ENCODE measurements at places on chromosomes 6 and 20. TPM values are rescaled to one million over a fixed set of nuclear protein-coding genes. Genes with fewer than 3 reads are reported as not detected.

- no peak for DNase-seq
Observed at GRCh38 chr6:28900577-28901256, 23.1 kb downstream of the TRIM27 start.

DNA sequence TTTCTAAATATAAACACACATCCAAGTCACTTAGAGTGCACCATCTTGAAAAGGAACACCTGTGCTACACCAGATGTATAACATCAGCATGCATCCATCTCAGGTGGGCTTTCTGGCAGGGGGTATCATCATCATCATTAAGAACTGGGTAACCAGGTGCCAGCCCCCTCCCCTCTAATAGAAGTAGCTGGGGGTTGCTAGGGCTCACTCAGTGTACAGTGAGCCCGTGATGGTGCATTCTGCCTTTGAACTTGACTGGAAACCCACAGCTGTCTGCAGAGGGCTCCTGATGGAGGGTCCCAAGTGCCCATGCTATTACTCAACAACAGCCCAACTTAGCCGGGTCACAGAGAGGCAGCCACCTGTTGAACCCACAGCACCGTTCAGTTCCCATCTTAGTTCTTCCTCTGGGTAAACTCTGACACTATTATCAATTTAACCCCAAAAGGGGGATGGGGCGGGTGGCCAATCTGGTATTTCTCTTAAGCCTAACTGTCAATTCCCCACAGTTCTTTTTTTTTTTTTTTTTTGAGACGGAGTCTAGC is 32.7 kb upstream of the CCND3 start:
- DNase-seq, result no peak

DNA sequence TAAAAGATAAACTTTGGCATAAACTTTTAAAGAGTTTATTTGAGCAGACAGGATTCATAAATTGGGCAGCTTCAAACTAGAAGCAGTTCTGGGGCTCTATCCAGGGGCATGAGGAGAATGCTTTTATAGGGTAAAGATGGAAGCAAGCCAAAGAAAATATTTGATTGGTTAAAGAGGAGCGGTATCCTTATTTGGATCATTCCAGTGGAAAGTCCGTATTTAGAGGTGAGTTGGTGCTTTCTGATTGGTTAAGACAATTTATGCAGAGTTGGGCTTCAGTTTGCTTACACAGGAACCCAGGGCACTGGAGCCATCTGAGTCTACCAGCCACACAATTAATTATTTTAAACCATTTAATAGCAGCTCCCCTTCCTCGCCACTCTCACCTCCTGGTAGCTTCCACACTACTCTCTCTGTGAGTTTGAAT is 37.9 kb upstream of the RNF217 start:
- no peak for DNase-seq

DNA sequence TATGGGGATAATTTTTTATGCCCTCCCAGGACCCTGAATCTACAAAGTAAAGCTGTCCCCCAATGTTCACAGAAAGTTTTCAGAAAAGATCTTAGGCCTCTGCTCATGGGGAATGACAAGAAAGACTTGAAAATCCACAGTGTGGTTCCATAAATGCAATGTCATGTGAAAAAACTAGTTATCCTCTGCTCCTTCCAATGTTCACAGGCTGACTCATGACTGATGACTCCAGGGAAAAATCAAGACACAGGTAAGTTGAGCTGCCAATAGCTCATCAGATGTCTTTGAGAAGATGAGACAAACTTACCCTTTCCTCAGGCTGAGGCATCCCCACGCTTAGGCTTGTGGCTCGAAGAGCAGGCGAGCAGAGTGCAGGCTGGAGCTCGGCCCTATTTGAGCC is 14.8 kb upstream of the BCLAF1 start:
- no peak for DNase-seq

DNA sequence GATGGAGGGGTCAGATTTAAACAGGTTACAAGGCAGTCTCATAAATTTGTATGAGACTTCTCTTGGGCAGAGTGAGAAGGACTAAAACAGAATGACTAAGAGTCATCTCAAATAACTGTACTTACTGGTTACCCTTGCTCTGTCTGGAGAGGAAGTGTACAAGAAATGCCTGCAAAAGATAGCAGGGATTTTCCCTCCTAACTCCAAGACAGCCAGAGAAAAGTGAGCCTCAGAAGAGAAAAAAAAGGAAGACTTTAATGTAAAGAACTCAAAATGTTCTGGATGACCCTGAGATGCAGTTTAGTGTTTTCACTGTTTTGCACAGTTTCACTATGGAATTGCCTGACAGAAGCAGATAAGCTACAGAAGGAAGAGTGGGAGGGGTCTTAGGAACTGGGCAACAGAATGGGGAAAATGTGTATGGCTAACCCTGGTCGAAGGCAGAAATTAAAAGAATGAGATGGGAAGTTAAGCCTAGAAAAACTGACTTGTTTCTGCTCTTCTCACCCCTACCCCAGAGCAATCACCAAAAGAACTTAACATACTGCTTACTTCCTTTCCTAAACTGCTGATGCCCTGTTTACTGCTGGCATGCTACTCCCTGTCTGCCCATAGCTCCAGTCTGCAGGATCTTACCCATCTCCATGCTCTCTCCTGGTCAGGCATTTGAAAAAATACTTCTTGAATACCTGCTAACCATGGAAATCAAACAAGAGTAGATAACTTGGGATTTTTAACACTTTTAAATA is 98.1 kb upstream of the MARCKS start:
- no peak for DNase-seq

GRCh38 chr6:15499125-15499524 is 163.7 kb downstream of the DTNBP1 start:
- no peak for DNase-seq

- peak; percentile 64 for DNase-seq
Observed at GRCh38 chr6:139240161-139241010, 51.4 kb downstream of the TXLNB start.

- DNase-seq, result no peak
Observed at GRCh38 chr6:163460307-163460782, 45.8 kb downstream of the QKI start.

SLC39A7 gene
- 61.7 TPM for total RNA-seq

NHLRC1 gene
- 1.2 TPM for total RNA-seq

GRCh38 chr6:22709803-22710202 is 140.4 kb downstream of the HDGFL1 start:
- peak; percentile 18 for DNase-seq

ECT2L gene
- 0.10 TPM for total RNA-seq

DST gene
- 449 TPM for total RNA-seq

GRCh38 chr20:5719861-5720403 is 30.3 kb upstream of the SHLD1 start:
- no peak for DNase-seq

CNR1 gene
- total RNA-seq, result 1.8 TPM

DNA sequence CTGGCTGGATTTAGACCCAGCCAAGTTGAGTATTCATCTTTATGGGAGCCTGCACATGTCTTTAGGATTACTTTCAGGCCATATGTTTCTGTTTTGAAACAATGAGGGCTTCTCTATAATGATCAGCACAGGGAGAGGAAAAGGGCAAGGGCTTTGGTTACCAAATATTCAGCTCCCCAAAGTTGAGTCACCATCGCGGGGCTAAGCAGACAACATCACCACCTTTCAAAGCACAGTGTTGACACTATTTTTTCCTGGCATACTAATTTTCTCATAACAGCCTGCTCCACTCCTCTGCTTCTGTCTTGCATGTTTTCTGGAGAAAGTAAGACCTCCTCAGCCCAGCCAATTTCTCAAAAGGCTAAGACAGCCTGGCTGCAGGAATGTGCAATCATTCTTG is 4.9 kb downstream of the SCML4 start:
- DNase-seq, result no peak

VIP gene
- total RNA-seq, result 0.79 TPM

DNA sequence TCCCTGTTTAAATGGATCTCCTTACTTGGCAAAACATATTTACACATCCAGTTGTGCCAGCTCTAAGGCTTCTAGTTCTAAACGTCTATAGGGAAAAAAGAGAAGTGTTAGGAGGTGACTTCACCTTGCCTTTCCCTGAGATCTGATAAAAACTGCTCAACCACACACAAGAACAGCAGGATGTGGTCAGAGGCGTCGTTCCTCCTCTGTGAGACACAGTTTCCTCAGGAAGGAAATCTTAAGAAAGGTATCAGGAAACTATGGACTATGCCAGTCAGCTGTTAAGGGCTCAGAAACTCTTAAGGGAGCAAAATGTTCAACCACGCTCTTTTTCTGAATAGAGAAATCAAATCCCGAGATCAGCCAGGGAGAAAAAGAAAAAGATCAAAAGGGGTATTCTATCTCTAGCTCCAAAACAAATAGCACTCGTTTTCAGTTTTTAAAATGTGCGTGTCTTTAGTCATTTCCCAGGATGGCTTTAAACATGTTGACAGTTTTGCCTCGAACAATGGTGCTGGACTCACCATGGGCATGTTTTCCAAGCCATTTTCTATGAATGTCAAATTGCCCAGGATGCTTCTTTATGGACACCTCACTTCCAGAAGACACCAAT is 154.5 kb downstream of the HACE1 start:
- DNase-seq, result peak; percentile 33

DNA sequence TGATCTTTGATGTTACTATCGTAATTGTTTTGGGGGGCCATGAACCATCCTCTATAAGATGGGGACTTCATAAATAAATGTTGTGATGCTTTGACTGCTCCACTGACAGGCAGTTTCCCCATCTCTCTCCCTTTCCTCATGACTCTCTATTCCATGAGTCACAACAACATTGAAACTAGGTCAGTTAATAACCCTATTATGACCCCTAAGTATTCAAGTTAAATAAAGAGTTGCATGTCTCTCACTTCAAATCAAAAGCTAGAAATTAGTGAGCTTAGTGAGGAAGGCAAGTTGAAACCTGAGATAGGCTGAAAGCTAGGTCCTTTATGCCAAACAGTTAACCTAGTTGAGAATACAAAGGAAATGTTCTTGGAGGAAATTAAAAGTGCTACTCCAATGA is 491.0 kb downstream of the HAO1 start:
- no peak for DNase-seq

DNA sequence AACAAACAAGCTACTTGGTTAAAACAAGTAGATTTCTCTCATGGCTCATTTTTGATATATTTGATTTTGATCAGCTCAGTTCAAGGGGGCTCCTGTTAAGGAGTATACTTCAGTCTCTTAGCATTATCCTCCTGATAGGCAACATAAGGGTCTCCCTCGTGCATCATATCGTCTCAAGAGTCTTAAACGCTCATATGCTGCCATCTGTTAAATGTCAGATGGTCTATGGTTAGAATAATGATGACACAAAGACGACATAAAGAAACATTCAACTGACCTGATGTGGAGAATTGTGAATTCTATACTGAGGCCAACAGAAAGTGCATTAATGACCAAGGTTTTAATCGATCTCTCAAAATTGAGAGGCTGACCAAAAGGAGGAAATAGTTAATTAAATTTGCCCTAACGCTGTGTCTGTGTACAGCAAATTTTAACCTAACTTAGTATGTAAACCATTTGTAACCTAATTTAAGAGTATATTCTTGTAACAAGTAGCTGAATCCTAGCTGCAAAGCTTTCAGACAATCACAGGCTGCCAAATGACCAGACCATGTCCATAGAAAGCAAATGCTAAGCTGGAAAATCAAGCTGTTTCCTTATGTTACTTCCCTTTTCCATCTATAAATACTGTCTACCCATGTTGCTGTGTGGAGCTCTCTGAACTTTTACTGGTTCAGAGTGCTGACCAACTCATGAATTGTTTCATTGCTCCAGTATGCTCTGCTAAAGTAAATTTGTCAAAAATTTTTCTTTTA is 1688.5 kb downstream of the GRIK2 start:
- DNase-seq, result no peak

- DNase-seq, result no peak
Observed at GRCh38 chr20:21522481-21523280, 8.8 kb upstream of the NKX2-2 start.

OR2B3 gene
- not detected for total RNA-seq

GRCh38 chr6:156378853-156379252 is 398.3 kb upstream of the ARID1B start:
- DNase-seq, result no peak

GRCh38 chr20:41005361-41005729 is 23.3 kb upstream of the TOP1 start:
- DNase-seq, result peak; percentile 31

DNA sequence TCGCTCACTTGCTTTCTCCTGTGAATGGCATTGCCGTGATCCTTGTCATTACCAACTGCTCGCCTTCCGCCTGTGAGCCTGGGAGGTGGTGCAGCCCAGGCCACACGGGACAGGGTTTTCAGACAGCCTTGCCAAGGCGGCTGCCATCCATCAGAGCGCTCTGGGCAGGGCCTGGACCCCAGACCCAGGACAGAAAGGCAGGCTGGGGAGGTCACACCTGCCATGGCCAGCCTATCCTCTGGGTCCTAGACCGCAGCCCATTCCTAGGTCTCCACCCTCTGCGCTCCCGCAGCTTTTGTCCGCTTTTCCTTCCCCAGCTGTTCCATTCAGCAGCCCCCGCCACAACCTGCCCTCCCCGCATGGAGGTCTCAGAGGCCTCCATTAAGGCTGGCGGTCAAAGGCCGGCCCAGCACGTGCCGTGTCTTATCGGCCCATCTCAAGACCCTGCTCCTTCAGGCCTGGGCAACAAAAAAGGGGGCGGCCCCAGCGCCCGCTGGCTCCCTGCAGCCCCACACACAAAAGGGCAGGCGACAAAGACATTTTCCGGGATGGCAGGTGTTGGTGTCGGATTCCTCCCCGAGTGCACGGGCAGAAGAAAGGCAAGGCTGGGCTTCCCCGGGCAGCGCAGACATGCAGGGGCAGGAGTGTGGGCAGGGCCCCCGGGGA is 28.1 kb downstream of the INSM1 start:
- no peak for DNase-seq

DNA sequence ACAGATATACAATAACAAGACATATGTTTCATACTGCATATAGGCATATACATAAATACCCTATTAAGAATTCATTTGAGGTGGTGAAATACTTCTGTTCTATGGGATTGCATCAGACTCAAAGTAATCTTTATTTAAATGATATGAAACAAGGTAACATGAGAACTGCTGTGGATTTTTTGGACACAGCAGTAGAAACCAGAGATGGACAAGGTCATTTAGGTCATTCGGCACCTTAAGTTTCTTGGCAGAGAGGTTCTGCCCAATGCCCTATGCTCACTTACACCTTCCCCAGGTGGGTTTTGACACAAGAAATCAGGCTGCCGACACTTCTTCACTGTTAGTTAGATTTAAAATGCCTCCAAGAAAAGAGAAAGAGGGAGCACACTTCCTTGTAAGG is 43.9 kb upstream of the RBM24 start:
- no peak for DNase-seq
